ENCODE measurements at places on chromosomes 7 and 10.
A peak's percentile ranks its signal among the peaks of the same experiment; 100 is the strongest.

- DNase-seq: no peak
Measured at GRCh38 chr10:56633876-56634452, 272.9 kb upstream of the ZWINT start.

- DNase-seq: peak; percentile 85
Measured at GRCh38 chr7:75776295-75776971, 4.4 kb upstream of the CCL26 start.

- no peak for DNase-seq
Measured at GRCh38 chr10:4477664-4478063, 348.3 kb upstream of the AKR1E2 start.

DNA sequence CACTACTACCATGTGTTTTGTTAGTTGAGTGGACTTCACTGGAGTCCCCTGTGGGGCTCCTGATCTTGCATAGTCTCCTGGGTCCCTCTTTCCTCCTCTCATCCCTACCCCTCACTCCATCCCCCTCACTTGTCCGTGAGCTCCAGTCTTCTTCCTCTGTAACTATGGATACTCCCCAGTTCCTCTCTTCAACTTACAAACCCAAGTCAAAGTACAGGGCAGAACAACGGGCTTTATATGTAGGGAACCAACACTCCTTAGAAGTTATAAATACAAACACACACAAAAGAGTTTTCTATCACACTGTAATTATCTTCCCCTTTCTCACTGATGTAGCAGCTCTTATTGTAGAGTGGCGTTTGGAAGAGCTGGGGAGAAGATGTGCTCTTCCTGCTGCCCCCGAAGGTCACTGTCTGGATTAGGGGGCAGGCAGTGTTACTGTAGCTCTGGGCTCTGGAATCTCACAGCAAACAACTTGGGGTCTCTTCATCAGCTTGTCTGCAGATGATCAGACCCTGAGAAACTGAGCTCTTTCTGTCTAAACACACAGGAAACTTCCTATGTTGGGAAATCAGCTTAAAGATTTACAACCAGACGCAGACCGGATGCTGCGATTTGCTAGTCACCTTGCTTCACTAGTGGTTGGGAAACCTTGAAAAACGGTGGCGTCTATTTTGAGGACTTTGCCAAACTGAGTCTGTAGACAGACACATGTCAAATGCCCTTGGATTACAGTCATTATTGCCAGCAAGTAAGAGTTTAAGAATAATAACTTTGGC lies 13.6 kb downstream of the SNX10 start:
- DNase-seq: peak; percentile 44

Measured in activated CD4-positive, alpha-beta T cell treated with anti-CD3 and anti-CD28 coated beads, Interleukin-2, Interleukin-6, amounts not matched to agents 100 ng/mL and 50 ng/mL, durations not matched to agents 16 hours and 8 hours (primary cell).